ENCODE measurements at places on chromosomes 1 and 21.

DNA sequence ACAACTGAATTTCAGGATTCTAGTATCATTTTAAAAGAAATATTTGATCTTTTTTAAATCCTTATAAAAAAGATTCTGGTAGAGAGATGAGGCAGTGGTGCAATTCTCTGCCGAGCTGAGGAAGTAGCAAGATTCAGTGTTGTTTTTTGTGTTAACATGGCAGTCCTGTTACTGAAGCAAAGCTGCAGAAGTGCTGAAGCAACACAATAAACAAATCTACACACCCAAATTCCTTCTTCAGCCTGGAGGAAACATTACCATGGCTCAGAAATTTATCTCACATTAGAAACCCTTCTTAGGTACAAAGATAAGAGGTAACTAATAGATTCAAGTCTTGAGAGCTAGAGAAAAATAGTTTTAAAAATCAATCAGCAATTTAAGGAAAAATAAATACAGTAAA lies 216.0 kb downstream of the DENND1B start:
- DNase-seq: no peak

- peak; percentile 79 for DNase-seq
Measured at GRCh38 chr1:160675641-160676410, 29.0 kb upstream of the SLAMF1 start.

- no peak for DNase-seq
Measured at GRCh38 chr1:2028870-2029560, 9.9 kb downstream of the GABRD start.

- DNase-seq: no peak
Measured at GRCh38 chr1:31574749-31575368, 1.5 kb upstream of the TINAGL1 start.

DNA sequence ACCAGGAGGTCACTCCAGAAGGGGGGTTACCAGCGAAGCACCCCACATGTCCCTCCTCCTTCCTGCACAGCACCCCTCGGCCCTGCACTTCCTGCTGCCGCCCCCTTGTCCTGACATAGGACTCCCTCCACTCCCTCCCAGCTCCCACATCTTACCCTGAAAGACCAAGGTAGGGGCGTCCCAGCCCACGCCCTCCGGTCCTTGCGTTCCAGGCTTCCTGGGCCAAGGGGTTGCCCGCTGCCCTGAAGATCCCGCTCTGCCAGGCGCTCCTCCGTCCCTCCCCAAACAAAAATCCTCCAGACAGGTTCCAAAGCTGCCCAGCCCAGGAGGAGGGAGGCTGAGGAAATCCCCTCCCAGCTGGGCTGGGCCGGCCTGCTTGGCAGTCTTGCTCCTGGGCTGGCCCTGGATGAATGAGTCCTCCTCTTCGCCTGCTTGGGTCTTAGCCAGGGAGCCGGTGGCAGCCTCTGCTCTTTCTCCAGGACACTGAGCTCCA lies at the start of gene RHBDL2:
RHBDL2 (minus strand) TSS at position 304 of the 493 bp plus-strand sequence. CDS start 22,618 bp downstream, outside the sequence.
- no peak for DNase-seq

- DNase-seq: no peak
Measured at GRCh38 chr1:153752571-153753195, 22.5 kb upstream of the SLC27A3 start.

DNA sequence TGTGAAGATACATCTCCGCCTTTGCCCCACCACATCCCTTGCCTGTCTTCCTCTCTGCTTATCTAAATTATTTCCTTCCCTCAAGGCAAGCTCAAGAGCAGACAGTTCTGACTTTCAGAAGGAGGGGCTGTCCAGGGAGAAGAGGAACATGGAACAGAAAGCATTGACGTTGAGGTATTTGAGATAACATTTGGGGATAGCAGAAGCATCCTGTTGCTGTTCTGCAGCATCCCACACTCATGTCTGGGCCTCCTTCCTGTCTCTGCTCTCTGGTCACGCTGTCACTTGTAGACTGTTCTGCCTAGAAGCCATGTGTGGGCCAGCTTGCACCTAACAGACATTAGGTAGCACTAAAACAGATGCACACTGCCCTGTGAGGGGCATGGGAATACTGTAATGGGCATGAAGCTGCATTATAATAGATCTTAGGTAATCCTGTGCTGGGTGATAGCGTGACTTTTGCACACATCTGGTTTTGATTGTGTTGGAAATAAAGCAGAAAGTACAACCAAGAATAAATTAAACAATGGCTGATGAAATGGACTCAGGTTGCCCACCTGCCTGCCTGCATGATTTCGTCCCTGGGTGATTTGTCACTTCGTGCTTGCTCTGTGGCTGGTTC lies 660 bp upstream of the RD3 start:
- no peak for DNase-seq

DNA sequence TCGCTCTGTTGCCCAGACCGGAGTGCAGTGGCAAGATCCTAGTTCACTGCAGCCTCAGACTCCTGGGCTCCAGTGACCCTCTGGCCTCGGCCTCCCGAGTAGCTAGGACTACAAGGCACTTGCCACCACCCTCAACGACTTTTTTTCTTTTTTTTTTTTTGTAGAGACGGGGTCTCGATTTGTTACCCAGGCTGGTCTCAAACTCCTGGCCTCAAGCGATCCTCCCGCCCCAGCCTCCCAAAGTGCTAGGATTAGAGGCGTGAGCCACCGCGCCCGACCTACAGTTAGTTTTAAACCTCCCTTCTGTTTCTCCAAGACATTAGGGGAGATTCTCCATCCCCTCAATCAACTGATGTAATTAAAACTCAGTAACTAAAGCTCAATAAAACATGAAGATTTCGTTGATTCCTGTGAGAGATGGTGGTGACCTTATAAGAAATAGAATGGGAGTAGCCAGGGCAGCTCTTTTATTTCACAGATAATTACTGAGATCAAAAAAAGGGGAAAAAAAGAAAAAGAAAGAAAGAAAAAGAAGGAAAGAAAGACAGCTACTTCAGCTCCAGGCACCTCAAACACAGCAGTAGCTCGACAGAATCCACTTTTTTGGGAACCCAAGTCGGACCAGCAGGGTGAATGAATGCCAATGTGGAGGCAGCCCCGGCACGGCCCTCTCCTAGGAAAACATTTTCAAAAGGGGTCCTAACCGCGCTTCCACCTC lies 598 bp downstream of the GON4L start:
- no peak for DNase-seq

Data from CD4-positive, alpha-beta T cell treated with Interleukin-17A for 1 hour (primary cell).